Foreskin melanocyte (primary cell): ENCODE measurements at places on chromosomes 4 and X.

DNA sequence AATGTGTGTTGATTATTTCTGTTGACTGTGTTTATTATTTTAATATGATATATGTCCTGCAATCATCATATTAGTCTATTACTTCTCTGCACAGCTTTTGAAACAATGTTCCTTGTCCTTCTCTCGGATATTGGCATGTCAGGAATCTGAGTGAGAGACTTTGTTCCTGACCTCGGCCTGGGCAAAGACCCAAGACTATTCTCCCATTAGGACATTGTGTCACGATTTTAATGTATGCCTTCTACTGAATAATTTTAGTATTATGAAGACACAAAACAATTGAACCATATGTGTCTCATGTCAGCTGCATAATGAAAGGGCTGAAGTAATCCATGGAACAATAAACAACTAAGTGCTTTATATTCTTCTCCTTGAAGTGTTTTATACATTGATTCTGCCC lies 580.8 kb upstream of the TENM3 start:
- peak; percentile 96 for DNase-seq

DNA sequence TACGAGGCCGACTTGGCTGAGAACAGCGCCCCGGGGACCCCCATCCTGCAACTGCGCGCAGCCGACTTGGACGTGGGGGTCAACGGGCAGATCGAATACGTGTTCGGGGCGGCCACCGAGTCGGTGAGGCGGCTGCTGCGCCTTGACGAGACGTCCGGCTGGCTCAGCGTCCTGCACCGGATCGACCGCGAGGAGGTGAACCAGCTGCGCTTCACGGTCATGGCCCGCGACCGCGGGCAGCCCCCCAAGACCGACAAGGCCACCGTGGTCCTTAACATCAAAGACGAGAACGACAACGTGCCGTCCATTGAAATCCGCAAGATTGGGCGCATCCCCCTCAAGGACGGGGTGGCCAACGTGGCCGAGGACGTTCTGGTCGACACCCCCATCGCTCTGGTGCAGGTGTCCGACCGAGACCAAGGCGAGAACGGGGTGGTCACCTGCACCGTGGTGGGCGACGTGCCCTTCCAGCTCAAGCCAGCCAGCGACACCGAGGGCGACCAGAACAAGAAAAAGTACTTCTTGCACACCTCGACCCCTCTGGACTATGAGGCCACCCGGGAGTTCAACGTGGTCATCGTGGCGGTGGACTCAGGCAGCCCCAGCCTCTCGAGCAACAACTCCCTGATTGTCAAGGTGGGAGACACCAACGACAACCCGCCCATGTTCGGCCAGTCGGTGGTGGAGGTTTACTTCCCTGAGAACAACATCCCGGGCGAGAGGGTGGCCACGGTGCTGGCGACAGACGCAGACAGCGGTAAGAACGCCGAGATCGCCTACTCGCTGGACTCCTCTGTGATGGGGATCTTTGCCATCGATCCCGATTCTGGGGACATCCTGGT lies 2.4 kb downstream of the PCDH7 start:
- no peak for DNase-seq

- DNase-seq = no peak
Observed at GRCh38 chrX:139930916-139931645, 1.8 kb downstream of the ATP11C start.

DNA sequence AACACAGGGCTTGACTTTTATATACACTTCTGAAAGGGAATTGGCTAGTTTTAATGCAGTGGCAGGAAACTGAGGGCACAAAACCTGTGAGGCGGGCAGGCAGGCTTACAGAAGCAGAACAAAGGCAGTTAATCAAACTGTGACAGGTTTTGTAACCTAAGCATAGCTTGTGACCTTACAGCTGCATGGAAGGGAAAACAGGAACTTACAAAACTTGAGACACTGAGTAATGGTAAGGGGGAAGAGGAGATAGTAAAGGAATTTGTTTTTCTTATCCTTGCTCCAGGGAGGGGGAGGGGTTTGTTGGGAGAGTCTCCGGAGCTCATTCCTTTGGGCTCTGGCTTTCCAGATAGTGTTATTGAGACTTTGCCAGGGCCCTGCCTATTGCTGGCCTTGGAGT lies 55.6 kb downstream of the SLITRK4 start:
- DNase-seq = no peak

DNA sequence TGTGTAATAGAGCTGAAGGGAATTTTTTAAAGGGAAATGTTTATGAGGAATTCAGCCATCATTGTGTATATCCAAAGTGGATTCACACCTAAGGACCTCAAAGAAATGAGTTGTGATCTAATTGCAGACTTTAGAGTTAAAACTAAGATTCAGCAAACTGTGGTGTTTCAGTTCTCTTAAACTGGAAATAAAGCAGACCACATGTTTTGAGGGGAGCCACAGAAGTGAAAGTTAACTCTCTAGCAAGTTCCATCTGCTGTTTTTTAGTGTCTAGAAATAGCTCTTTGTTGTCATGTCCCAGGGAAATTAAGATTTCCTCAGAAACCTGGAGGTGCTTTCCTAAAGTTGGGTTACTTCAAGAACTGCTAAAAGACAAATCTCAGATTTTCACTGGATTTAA lies 97.3 kb upstream of the DDX3X start:
- no peak for DNase-seq
